ENCODE measurements at places on chromosomes 12 and 14. TPM values are rescaled to one million over a fixed set of nuclear protein-coding genes. Genes with fewer than 3 reads are reported as not detected.

The SPTB gene
- 1.9 TPM for total RNA-seq

- DNase-seq = no peak
Measured at GRCh38 chr12:93751864-93752610, 74.9 kb downstream of the CRADD start.

The PPP2R3C gene
- total RNA-seq = 23.2 TPM

The ERP27 gene
- total RNA-seq = 5.0 TPM

GRCh38 chr12:8904665-8905064 lies 9.6 kb upstream of the PHC1 start:
- DNase-seq = no peak

DNA sequence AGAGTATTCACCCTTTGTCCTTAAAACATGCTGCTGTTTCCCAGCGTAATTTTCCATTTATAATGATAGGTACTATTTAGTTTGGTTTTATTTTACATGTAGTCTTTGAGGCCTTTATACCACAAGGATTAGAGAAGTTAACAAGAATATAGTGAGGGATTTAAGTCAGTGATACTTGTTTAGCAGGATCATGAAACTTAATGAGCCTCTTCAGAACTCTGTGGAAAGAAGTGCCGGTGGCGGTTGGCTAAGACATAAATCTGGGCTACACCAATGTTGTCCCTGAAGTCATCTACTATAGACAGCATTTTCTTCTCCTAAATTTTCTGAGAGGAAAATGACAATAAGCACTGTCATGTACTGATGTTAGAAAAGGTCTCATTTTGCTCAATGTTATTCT lies 1226.0 kb upstream of the SEL1L start:
- DNase-seq = no peak

DNA sequence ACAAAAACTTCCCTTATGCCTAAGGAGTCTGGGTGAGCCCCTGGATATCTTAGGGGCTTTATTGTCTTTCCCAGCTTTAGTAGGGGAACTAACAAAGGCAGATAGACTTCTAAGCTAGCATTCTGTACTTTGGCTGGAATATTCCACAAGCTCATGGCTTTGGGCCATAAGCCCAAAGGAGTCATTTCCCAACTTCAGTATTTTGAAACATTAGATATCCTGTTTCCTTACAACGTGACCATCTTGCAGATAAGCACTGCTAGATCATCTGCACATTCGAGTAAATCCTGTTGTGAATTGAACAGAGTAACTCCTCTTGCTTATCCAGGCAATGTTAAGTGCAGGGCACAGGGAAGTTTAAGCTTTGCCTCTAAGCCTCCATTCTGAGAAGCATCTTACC lies 70.6 kb upstream of the ACTN1 start:
- no peak for DNase-seq

DNA sequence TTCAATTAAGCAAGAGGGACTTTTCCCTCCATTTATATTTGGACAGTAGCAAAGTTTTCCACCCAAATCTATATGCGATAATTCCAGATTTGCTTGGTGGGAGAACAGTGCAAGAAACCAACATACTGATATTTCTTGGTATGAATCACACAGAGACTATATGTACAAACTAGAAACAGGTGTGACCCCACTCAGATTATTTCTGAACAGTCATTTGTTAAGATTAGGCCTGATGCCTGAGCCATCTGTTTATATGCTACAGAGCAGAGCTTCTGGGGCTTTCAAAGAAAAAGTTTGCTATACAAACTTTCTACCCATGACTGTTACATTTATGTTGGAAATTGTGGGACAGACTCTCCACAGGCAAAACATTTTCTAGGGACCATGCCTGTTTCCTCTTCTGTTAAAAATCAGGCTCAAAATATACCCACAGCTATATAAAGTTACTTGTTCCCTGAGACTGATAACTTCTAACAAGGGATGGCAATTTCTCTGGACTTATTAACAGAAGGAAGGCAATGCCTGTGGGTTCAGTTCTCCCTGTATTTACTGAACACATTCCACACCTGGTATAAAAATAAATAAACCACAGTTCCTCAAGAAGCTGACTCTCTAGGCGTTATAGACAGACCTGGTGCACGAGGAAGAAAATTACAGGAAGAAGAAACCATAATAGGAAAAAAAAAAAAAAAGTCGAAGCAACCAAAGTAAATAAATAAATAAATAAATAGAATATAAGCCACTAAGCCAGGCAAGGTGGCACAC lies 8.0 kb downstream of the PTPN21 start:
- DNase-seq = no peak

GRCh38 chr12:62933220-62933601 lies 1.7 kb downstream of the PPM1H start:
- peak; percentile 41 for DNase-seq

GRCh38 chr12:130709151-130709970 lies 6.7 kb downstream of the RIMBP2 start:
- DNase-seq = no peak

The TRIM9 gene
- total RNA-seq = 0.56 TPM

DNA sequence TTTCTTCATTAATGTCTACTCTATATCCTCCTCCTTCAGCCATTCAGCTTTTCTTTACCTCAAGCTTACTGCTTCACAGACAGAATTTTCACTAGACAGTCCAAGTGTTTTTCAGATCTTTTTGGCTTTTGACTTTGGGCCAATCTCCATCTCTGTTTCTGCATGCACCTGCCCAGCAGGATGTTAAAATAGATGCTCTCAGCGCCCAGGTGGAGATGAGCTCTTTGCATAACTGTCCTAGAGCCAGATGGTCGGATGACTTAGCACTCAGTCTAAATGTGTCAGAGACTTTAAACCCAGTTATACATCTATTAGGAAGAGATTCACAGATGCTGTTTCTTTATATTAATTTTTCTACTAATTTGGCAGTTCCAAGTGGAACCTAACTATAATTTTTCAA lies 80.3 kb upstream of the SSTR1 start:
- no peak for DNase-seq

DNA sequence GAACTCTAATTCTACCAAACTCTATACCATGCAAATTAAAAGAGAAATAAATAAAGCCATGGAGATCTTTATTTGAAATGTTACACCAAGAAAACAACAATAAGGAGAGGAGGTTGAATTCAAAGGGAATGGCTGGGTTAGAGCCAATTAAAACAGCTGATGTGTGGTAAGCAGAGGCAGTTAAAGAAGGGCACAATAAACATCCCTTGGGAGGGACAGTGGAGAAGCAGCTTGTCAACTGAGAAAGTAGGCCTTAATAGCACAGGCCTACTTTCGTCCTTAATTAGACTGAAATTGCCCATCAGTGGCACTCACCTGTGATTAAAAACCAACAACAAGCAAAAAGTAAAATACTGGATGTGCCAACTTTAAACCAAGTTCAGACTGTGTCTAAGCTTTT lies 16.3 kb upstream of the NAV3 start:
- DNase-seq = no peak

GRCh38 chr12:70367258-70368141 lies 1.4 kb downstream of the KCNMB4 start:
- no peak for DNase-seq

The MUCL1 gene
- not detected for total RNA-seq

DNA sequence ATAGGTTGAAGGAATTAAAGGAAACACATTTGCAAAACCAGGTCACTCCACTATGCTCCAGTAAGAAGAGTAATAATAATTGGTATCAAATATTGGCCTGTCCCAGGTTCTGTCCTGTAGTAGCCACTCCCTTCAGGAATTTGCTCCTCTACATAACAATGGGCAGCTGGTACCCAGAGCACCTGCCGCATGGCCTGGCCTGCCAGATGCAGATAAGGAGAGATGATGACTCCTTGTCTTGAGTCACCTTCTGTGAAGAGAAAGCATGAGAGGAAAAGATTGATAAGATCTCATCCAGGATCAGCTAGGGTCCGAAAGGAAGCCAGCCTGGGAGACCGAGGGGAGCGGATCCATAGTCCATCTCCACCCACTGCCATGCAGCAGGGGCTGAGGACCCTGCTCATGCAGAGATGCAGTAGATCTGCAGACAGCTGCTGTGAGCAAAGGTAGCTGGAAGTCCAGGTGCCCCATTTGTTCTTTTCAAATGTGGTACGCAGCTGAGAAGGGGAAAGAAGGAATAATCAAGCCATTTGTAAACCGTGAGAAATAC lies 24.3 kb downstream of the VCPKMT start:
- no peak for DNase-seq

The B4GALNT1 gene
- 1.7 TPM for total RNA-seq

- no peak for DNase-seq
Measured at GRCh38 chr12:82375201-82375600, 16.9 kb downstream of the METTL25 start.

GRCh38 chr12:94167071-94167755 lies 18.8 kb downstream of the PLXNC1 start:
- DNase-seq = no peak

The TAS2R31 gene
- 12.3 TPM for total RNA-seq

GRCh38 chr12:52417740-52418139 lies 11.6 kb upstream of the KRT82 start:
- DNase-seq = no peak

GRCh38 chr14:104230119-104230815 lies 91.9 kb downstream of the KIF26A start:
- no peak for DNase-seq

GRCh38 chr12:26188127-26188526 lies 7.2 kb upstream of the SSPN start:
- no peak for DNase-seq

DNA sequence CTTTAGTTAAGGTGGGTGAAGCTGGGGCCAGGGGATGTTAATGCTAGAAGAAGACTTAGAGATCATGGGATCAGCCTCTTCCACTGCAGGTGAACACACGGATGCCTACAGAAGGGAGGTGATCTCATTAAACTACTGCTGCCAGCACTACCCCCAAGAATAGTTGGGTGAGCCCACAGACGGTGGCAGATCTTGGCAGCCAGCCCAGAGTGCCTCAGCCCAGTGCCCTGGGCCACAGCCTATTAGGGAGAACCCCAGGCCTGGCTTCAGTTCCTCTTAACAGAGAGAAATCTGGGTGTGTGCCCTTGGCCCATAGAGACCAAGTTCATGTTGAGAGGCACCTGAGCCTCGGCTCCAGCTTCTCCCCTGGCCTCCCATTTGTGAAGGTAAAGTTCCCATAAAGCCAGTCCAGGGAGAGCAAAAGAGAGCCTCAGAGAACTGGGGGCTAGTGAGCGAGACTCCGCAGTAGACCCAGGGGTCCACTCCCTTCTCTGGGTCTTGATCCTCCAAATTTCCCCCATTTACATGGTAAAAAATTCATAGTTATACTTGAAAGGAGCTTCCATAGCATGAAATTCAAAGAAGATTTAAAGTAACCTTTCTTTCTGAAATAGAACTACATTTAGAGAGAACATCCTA lies 125.0 kb upstream of the CCND2 start:
- DNase-seq = peak; percentile 52

The TMPRSS12 gene
- total RNA-seq = not detected

The FIGNL2 gene
- total RNA-seq = 0.45 TPM

DNA sequence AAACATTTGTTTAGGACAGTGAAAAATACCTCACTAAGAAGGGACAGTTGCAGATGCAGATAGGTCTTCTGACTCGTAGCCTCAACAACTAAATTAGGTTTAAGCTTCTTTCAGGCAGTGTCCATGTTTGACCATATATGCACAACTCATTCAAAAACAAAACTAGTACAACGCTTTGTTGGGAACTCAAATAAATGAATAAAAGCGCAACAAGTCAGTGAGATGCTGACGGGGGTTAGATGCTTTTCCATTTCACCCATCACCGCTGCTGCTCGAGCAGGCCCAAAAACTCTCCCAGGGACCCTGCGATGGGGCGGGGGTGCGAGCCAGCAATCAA lies 633 bp downstream of the RPAP3 start:
- no peak for DNase-seq

DNA sequence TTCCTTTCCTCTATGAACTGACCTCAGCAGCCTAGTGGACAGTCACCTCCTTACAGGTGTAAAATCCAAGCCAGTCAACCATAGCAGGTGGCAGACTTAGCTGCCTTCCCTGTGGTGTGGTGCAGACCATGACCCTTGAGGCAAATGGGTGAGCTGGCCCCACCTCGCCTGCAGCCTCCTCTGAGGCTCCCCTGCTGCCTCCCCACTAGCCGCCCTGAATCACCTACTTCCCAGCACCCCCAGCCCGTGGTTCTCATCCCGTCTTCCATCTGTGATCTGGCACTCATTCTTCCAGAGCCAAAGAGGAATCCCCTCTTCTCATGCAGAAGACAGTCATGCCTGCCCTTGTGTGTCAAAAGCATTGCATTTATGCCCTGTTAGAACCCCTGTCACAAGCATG lies 34.4 kb upstream of the TSPAN9 start:
- DNase-seq = no peak

DNA sequence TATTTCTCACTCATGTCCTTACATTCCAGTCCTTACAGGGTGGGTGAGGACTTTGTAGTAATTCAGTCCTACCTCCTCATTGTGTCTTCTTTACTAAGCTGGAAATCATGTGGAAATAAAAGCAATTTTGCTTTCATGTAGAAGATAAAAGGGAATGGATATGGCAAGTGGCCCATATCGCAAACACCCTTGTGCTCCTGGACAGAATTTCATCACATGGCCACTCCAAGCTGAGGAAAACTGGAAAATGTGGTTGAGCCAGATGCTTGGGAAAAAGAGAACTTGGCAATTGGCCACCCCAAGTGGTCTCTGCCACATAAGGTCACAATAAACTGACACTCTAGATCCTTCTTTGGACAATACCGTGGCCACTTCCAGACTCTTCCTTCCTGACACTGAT lies 64.2 kb upstream of the IFNG-AS1 start:
- peak; percentile 3 for DNase-seq

The SLC22A17 gene
- 27.5 TPM for total RNA-seq

The DDN gene
- total RNA-seq = 0.13 TPM

GRCh38 chr14:85531141-85531586 lies 1.2 kb downstream of the FLRT2 start:
- peak; percentile 55 for DNase-seq

The TEAD4 gene
- total RNA-seq = 39.1 TPM

- no peak for DNase-seq
Measured at GRCh38 chr14:104394409-104394851, 185.1 kb upstream of the C14orf180 start.

GRCh38 chr14:99884834-99885648 lies 91.8 kb downstream of the EML1 start:
- peak; percentile 31 for DNase-seq

The FOXN4 gene
- not detected for total RNA-seq

DNA sequence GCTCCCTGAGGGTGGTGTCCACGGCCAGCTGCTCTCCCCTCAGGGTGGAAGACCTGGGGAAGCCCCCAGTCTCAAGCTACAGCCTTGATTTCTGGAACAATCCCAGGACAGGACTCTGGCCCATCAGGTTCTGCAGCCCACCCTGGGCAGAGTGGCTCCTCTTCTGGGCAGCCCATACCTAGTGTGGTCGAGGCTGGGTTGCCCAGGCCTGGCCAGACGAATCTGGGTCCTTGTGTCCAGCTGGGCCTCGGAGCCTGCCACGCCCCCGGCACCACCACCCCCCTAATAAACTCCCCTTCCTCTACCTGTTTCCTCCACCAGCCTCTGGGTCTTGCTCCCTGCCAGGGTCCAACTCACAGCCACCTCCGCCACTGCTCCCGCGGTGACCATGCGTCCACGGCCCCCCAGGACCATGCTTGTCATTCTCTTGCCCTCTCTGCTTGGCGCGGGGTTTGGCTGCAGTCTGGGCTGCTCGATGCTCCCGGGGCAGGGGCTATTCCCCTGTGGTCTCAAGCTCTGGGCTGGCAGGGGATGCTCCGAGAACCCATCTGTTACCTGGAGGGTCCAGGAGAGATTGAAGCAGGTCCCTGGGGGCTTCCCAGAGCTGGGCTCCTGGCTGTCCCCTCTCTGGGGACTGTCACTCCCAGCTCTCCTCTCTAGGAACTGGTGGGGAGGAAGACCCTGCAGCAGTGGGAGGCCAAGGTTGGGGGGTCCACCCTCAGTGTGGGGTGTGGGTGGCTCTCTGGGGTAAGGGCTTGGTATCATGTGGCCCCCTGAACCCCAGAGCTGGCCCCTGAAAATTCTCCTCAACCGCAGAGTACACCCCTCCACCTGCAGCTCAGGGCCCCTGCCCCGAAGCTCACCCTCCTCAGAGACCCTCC lies 8.7 kb upstream of the GPR132 start:
- no peak for DNase-seq
